NCI-H1105 treated with DMSO at 0.1 percent for 48 hours (cell line): ENCODE measurements at places on chromosomes 6 and 20.

GRCh38 chr6:32110632-32111031, 1.5 kb upstream of the TNXB start:
- no peak for DNase-seq

DNA sequence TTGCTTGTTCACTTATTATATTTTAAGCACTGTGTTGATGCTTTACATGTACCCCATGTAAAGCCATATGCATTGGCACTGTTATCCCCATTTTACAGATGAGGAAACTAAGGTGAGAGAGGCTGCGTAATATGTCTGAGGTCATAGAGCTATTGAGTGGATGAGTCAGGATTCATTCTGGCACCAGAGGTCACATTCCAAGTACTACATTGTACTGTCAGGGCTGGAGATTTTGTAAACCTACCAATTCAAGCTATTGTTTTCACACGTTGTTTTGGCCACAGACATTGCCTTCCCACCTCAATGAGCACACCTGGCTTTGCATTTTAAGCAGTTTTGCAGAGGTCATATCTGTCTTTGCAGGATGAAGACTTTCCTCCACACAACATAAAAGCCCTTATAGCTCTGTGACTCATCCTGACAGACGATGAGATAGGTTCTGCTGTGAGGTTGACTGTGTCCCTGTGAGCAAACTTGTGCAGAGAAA, 33.2 kb downstream of the ANKS1A start:
- no peak for DNase-seq

DNA sequence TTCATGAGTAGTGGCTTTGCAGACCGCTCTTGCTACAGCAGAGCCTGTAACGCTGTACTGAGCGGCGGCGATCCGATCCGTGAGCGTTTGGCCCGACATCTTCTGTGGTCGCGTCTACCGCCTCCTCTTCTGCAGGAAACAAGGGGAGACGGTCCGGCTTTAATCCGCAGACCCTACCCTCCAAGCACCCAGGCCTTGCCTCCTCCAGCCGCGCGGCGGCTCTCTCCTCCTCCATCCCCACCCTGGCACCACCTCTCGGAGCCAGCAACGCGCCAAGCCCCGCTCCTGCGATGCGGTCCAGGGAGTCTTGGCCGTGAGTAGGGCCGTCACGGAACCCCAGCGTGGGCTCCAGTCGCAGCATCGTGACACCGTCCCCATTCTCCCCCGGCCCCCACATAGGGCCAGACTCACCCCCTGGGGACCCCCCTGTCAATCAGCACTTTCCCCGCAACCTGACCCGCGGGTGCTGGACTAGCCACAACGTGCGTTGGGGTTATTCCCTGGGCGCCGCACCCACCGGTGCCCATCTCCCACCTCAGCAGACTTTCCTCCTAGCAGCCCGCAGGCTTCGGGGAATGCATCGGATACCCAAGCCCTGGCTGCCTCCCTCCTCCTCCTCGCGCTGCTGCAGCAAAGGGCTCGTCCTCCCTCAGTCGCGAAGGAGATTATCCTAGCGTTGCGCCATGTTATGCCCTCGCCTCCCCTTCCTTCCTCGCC, 914 bp downstream of the SNAP91 start:
- DNase-seq = no peak

DNA sequence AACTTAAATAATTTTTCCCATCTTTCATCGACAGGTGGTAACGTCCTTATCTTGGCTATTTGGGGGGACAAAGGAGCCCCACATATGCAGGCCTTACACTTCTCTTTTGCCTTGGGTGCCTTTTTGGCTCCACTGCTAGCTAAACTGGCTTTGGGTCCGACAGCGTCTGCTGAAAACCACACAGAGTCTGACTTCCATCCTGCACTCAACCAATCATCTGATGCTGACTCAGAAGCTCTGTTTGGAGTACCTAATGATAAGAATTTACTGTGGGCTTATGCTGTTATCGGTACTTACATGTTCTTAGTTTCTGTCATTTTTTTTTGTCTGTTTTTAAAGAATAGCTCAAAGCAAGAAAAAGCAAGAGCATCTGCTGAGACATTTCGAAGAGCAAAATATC, 178.5 kb downstream of the SLC16A10 start:
- no peak for DNase-seq

GRCh38 chr6:34941421-34941820, 52.4 kb downstream of the ANKS1A start:
- DNase-seq = no peak

GRCh38 chr6:122075084-122075838, 324.2 kb upstream of the HSF2 start:
- no peak for DNase-seq

DNA sequence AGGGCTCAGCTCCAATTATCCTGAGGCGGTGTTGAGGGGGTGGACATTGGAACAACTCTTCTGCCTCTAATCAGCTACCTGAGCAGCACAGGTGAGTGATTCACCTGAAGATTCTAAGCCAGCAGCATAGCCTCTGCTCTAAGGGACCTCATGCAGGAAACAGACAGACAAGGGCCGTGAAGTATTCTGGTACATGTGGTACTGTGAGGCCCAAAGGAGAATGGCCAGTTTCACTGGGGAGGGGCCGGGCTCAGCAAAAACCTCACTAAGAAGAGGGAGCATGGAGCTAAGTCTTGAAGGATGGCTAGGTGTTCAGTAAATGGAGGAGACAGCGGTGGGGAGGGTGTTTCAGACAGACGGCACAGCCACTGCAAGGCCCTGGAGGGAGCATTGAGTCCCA, 58.5 kb upstream of the CCDC167 start:
- DNase-seq = no peak

DNA sequence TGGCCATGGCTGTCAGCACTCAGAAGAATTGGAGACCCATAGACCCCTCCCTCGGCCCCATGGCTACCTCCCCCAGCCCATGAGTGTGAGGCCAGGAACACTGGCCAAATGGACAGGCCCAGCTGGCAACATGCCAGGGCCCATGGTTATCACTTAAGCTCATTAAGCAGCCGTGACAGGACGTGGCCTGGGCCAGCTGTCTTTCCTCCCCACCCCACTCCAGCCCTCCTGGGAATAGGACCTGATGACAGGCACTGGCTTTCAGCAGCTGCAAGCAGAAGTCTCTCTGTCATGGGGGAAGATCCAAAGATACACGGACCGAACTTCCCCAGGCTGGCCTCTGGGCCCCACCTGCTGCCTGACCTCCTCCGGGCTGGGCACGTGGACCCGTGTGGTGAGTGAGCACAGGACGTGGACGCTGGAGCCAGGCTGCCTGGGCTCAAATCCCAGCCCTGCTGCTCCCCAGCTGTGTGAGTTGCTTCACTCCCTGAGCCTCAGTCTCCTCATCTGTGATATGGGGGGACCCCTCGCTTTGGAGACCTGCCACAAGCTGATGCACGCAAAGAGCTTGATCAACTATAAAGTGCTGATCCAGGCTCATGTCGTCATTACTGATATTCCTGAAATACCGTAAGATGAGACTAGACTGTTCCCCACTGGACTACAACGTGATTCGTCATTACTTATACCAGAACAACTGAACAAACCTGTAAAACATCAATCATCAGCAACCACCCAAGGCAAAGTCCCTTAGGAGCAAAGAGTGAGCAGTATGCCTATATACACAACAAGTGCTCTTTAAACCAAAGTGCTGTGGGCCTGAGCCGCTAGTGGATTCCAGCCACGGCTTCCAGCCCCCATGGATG, 22.0 kb upstream of the VSTM2L start:
- DNase-seq = peak; percentile 15

DNA sequence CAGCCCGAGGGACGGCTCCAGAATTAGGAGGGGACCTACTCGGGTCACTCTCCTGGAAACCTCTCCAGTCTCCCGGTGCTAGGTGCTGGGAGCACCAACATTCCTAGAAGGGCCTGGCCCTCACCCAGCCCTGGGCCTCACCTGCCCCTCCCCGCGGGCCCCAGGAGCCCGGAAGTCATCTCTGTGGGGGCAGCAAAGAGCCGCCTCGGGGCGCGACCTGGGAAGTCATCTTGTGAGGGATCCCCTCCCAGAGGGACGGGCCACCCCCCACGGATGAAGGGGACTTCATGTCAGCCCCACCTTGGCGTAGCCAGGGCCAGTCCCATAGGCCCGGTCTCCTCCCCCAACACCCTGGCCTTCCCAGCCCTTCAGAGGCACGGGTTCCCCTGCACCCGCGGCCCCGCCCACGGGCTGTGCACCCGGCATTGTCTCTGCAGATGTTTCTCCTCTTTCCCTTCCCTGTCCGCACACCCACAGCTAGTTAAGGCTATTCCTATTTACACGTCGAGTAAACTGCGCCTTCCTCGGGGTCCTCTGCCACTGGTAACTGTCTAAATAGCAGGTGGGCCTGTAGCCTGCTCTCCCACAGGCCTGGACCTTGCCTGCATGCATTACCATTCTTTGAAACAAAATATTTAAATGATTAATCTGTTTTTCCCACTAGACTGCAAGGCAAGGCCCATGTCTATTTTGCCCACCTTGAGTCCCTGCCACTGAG, 896 bp upstream of the RNASET2 start:
- peak; percentile 79 for DNase-seq

DNA sequence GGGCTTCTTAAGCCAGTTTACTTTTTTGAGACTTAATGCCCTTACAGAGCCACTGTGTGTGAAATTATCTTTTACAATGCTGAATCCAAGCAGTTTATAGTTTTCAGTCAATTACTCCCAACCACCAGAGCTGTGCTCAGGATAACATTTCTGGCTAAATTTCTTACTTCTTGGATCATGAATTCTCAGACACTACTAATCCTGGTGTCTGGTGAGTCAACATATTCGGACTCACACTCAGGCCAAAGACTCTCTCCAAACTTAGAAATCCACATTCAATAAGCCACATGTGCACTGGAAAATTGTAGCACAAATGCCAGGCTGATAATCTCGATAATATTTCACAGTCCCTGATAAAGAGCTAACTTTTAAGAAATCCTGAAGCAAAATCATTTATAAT, 49.0 kb downstream of the PTPRT start:
- DNase-seq = no peak

GRCh38 chr20:7879883-7880282, 60.4 kb downstream of the HAO1 start:
- no peak for DNase-seq

- DNase-seq = no peak
Observed at GRCh38 chr20:57093766-57094165, 172.7 kb downstream of the BMP7 start.

- no peak for DNase-seq
Observed at GRCh38 chr20:49256261-49256660, 21.6 kb downstream of the ZNFX1 start.

DNA sequence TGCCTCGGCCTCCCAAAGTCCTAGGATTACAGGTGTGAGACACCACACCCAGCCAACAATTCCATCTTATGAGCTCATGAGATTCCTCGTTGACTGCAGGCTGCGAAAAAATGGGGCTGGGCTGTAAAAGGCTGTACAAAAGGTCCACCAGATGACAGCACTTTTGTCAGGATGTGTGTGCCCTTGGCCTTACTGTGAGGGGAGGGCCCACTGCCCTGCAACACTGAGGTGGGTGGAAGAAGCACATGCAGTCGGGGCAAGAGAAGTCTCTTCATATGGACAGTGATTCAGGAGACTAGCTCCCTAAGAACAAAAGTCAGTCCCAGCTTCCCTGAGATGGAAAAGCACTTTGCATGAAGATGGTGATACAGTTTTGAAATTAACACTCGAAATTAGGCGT, 50.5 kb downstream of the KCTD20 start:
- no peak for DNase-seq
